EL (cell line): ENCODE measurements at places on chromosomes 1 and 21.

- no peak for DNase-seq
Measured at GRCh38 chr1:234019387-234019786, 114.9 kb downstream of the SLC35F3 start.

DNA sequence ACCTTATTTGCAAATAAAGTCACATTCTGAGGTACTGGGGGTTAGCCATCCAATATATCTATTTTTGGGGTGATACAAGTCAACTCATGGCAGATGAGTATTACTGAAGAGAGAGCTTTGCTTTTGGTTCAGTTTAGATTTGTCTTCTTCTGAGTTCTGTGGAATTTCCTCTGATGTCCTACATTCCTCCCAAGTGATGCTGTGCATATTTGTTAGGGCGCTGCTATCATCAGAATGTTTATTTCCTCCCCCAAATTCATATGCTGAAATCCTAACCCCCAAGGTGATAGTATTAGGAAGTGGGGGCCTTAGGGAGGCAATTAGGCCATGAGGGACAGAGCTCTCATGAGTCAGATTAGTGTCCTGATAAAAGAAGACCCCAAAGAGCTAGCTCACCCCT is 96.2 kb upstream of the WLS start:
- DNase-seq, result peak; percentile 58

DNA sequence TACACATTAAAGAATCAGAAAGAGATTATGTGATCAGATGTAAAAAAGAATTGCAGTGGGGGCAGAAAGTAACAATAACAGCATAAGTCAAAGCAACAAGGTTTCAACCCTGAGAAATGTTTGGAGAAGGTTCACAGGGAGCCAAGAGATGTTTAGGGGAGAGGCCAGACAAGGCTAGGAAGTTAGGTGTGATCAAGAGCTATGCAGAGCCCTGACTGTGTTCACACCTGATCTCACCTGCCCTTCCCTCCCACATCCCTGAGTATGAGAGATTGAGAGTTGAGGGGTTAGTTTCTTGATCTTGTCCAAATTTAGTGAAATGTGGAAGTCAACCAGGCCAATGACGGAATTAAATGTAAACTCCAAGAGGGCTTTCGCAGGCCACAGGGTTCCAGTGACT is 10.2 kb downstream of the PTPN14 start:
- DNase-seq, result no peak

- peak; percentile 18 for DNase-seq
Measured at GRCh38 chr1:24045771-24046170, 65.6 kb upstream of the SRSF10 start.

GRCh38 chr1:244391761-244392160 is 59.9 kb downstream of the ADSS2 start:
- DNase-seq, result peak; percentile 18

DNA sequence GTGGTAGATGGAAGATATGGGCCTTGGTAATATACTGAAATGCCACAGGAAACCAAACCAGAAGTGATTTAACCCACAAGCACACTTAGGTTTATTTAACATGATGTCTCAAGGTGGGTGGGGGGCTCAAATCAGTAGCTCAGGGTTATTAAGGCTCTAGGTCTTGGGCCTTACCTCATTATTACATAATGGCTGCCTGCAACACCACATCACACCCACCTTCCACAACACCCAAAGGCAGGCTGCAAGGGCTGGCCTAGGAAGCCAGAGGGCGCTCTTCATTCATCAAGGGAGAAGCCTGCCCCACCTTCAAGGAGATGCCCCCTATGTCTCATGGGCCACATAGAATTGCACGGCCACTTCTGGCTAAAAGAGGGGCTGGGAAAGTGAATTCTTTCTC is 6.0 kb downstream of the TFF1 start:
- DNase-seq, result no peak

GRCh38 chr1:234481771-234482170 is 2.8 kb upstream of the TARBP1 start:
- no peak for DNase-seq

- DNase-seq, result no peak
Measured at GRCh38 chr1:195867638-195868037, 740.6 kb downstream of the KCNT2 start.

GRCh38 chr1:22547186-22547817 is 16.0 kb upstream of the EPHA8 start:
- DNase-seq, result no peak
